Right atrium auricular region (tissue), 2 donors: ENCODE measurements at places on chromosomes 7 and 10. TPM values are rescaled to one million over a fixed set of nuclear protein-coding genes. Genes with fewer than 3 reads are reported as not detected.

DNA sequence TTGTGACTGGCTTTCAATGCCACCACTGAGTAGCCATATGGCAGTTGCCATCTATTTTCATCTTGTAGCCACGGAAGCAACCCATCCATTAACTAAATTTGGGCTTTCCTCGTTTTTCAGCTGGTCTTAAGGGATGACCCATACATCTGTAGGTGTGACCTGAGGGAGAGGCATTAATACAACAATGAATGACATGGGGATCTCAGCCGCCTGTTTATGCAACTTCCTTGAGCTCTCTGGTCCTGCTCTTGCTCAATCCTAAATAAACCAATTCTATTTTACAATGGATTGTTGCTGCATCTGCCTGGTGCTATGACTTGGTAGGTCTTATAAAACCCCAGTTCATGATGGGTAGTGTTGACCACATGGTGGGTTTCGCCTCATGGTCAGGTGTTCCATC, 21.9 kb upstream of the ADAM22 start:
- no peaks in the 10 kb centered on the region for H3K4me1 ChIP-seq
- H3K27me3 ChIP-seq: no peaks in the 10 kb centered on the region
- H3K27ac ChIP-seq: no peak overlapping the region
- no peaks in the 10 kb centered on the region for H3K36me3 ChIP-seq
- H3K4me3 ChIP-seq: no peak overlapping the region

DNA sequence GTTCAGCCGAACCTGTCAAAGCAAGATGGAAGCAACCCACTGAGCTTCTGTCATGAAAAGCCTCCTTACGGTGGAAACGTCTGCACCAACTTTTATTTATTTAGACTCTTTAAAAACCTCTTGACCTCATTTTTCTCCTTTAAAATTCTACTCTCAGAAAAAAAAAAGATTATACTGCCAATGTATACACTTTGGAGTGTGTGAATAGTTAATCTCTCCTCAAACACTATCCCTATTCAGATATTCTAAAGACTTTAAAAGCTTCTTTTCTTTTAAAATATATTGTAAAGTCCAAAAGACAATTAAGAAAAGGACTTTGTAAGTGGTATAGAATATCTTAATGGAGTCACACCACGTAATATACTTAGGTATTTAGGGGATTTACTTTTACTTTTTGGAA, 335.2 kb upstream of the SEMA3D start:
- no peaks in the 10 kb centered on the region for H3K36me3 ChIP-seq
- no peaks in the 10 kb centered on the region for H3K27me3 ChIP-seq
- no peaks in the 10 kb centered on the region for H3K4me1 ChIP-seq
- no peak overlapping the region for H3K27ac ChIP-seq
- no peak for DNase-seq
- no peak overlapping the region for H3K4me3 ChIP-seq

GRCh38 chr10:89339875-89340274, 12.1 kb downstream of the IFIT3 start:
- no peak for DNase-seq
- H3K4me3 ChIP-seq: no peak overlapping the region
- H3K27me3 ChIP-seq: no peaks in the 10 kb centered on the region
- H3K27ac ChIP-seq: no peak overlapping the region

- no peak for DNase-seq
- H3K27me3 ChIP-seq: no peaks in the 10 kb centered on the region
- H3K4me1 ChIP-seq: no peaks in the 10 kb centered on the region
These were observed 57.1 kb upstream of the IL6 start for GRCh38 chr7:22669692-22670421.

DNA sequence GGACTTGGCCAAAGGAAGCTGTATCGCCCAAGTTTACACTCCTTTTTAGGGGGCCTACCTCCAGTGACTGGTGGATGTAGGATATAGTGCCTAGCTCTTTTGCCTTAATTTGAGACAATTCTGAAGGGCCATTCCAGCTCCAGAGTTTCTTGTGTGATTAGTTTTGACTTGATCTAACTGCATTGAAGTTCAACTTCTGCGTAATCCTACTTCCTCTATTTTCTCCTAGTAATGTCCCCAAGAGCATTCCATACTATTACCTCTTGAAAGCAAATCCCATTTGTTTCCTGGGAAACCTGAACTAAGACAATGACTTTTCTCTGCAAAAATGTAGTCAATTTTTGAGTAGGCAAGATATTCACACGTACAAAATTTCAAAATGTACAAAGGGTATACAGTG, 4.7 kb upstream of the H2AZ2 start:
- H3K36me3 ChIP-seq: no peaks in the 10 kb centered on the region
- DNase-seq: no peak
- H3K4me3 ChIP-seq: no peak overlapping the region
- no peaks in the 10 kb centered on the region for H3K27me3 ChIP-seq

DNA sequence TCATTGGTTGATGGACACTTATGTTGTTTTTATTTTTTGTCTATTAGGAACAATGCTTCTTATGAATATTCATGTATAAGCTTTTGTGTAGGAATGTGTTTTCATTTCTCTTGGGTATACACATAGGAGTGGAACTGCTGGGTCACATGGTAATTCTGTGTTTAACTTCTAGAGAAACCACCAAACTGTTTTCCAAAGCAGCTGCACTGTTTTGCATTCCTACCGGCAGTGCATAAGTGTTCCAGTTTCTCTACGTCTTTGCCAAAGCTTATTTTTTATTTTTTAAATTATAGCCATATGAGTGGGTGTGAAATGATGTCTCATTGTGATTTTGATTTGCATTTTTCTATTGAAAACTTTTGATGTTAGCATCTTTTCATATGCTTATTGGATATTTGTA, 51.3 kb downstream of the ADK start:
- H3K36me3 ChIP-seq: no peaks in the 10 kb centered on the region
- H3K4me1 ChIP-seq: no peaks in the 10 kb centered on the region
- H3K27me3 ChIP-seq: no peaks in the 10 kb centered on the region
- H3K27ac ChIP-seq: no peak overlapping the region
- DNase-seq: no peak

GRCh38 chr7:27179503-27180430, 5.3 kb downstream of the HOXA11 start:
- H3K4me1 ChIP-seq: no peaks in the 10 kb centered on the region
- H3K4me3 ChIP-seq: no peak overlapping the region
- H3K36me3 ChIP-seq: no peaks in the 10 kb centered on the region
- peaks cover 83% of the 10 kb centered on the region for H3K27me3 ChIP-seq
- H3K27ac ChIP-seq: no peak overlapping the region
- no peak for DNase-seq

DNA sequence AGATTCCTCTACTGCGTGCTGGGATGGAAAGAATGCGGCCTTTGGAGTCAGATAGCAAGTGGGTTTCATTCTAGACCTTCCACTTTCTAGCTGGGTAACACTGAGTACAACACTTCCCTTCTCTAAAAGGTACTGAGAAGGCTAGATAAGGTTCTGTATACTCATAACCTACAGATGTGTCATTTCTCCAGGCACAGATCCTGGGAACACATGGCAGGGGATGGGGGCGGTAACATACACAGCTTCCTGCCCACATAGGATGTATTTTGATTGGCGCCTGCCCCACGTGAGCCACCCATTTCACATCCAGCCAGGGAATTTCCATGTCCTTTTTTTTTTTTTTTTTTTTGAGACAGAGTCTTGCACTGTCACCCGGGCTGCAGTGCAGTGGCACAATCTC, 31.8 kb downstream of the KLRG2 start:
- H3K4me3 ChIP-seq: no peak overlapping the region

- no peaks in the 10 kb centered on the region for H3K27me3 ChIP-seq
- DNase-seq: no peak
- no peak overlapping the region for H3K27ac ChIP-seq
These were observed 90.4 kb downstream of the SVOPL start for GRCh38 chr7:138610671-138611170.

- no peaks in the 10 kb centered on the region for H3K4me1 ChIP-seq
- H3K36me3 ChIP-seq: no peaks in the 10 kb centered on the region
- no peaks in the 10 kb centered on the region for H3K27me3 ChIP-seq
- no peak overlapping the region for H3K27ac ChIP-seq
These were observed 14.6 kb upstream of the VAX1 start for GRCh38 chr10:117152668-117153067.

DNA sequence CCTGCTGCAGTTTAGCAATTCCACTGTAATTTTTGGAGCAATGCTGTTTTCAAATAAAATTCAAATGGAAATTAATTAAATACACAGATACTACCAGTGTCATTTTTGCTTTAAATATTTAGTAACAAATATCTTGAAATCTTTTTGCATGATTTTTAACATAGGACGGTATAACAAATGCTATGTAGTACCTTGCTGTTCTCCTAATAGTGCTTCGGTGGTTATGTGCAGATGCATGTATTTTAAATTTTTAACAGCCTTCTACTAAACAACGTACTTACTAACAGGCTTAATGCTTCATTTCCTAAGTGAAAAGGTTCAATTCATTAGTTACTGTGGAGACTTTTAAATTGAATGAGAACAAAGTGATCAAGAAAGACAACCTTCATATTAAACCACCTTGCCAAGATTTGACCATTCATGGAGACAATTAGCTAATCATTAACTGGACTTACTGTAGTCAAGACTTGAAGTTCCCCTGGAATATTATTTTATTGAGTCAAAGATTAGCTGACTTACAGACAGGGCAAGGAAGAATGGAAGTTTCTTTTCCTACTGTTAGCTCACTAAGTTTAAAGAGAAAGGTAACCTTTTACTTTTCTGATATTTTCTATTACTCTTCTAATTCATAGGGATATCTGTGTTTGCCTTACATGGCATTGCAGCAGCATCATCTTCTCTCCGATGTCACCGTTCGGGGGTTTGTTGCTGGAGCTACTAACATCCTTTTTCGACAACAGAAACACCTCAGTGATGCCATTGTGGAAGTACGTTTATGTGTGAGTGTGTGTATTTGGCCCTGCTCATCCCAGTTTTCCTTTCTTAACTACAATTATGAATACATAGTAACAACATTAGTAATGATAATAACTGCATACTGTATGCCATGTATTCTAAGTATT, 74.3 kb downstream of the AVL9 start:
- H3K4me3 ChIP-seq: no peak overlapping the region
- no peaks in the 10 kb centered on the region for H3K4me1 ChIP-seq
- DNase-seq: no peak
- peaks cover 31% of the 10 kb centered on the region for H3K36me3 ChIP-seq

DNA sequence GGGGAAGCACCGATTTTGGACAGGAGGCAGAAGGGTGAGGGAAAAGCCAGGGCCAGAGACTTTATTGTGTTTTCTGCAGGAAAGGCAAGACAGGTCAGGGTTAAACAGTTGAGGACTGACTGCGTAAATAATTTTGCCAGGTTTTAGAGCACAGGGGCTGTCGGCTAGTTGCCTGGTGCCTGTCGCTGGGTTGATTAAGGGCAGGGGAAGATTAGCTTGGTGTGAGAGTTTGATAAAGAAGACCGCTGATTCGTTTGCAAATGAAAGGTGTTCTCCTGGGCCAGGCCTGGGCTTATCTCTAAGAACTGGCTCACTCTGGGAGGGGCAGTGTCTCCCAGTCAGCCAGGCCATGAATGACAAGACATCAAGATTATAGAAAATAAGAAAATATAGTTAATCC, 75.6 kb downstream of the SLC37A3 start:
- no peaks in the 10 kb centered on the region for H3K4me1 ChIP-seq
- no peaks in the 10 kb centered on the region for H3K27me3 ChIP-seq
- H3K36me3 ChIP-seq: no peaks in the 10 kb centered on the region
- no peak overlapping the region for H3K27ac ChIP-seq
- no peak for DNase-seq

Gene CYP2W1
- not detected for total RNA-seq

Gene CRTAC1
- total RNA-seq: 3.5 TPM

Gene ADCYAP1R1
- total RNA-seq: 0.86 TPM

Gene SPDYE2B
- total RNA-seq: not detected

Gene SSC4D
- total RNA-seq: 0.37 TPM
